ENCODE measurements at places on chromosomes 2 and 18.

DNA sequence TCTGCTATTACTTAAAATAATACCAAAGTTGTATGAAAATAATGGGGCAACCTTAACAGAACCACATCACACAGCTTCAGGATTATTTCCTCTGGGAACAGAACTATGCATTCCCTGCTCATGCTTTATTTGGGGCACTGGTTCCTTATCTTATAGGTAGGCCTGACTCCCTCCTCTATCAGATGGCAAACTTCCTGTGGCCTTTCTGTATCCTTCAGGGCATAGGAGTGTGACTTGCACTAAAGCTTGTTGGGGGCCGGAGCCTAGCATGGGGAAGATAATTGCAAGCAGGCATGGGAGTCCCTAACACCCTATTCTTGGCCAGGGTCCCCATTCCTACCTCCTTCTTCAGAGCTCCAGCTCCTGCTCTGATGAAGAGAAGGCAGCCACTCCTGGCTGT, 167.2 kb upstream of the SERTAD2 start:
- no peak for DNase-seq

DNA sequence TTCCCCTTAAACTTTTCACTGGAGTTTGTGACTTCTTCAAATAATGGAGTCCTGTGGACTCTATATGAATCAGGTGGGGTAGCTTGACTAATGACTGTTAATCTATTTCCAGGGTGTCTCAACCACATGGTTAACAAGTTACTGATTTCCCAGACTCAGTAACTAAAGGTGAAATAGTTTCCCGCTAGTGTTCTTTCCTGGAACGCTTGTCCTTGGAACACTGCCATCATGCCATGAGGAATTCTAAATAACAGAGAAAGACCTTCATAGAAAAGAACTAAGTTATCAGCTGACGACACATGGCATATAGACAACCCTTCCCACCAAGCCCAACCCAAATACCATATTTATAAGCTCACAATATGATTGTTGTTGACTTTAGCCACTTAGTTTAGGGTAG, 1027.9 kb upstream of the FAM98A start:
- DNase-seq = no peak

GRCh38 chr2:218577482-218578220, 9.0 kb downstream of the CNOT9 start:
- DNase-seq = no peak

DNA sequence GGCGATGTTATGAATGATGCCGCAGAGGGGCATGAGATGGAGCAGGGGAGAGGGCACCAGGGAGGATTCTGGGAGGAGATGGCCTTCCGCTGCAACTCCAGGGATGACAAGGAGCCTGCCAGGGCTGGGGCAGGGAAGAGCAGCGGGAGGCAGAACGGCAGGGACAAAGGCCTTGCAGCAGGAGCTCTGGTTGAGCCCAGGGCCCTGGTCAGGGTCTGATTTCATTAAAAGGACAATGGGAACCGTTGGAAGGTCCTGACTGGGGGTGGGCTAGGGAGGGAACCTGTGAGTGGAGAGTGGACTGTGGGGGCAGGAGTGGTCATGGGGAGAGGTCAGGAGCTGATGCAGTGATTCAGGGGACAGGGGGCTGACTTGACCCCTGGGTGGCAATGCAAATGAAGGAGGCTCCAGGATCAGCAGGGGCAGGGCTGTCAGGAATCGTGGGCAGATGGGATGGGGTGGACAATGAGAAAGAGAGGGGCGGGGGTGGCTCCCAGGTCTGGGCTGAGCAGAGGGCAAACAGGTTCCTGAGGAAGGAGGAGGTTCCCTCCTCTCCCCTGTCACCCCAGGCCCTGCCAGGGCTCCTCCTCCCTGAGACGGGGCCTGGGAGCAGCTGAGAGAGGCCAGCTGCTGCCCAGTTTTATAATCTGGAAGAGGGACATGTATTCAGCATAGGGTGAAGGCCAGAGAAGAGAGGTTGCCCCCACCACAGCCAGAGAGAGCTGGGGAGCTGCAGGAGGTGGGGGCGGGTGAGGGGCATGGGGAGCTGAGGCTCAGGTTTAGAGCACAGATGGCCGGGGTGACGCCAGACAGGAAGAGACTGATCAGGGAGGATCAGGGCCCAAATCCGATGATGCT, 7.3 kb upstream of the DUSP2 start:
- DNase-seq = no peak

DNA sequence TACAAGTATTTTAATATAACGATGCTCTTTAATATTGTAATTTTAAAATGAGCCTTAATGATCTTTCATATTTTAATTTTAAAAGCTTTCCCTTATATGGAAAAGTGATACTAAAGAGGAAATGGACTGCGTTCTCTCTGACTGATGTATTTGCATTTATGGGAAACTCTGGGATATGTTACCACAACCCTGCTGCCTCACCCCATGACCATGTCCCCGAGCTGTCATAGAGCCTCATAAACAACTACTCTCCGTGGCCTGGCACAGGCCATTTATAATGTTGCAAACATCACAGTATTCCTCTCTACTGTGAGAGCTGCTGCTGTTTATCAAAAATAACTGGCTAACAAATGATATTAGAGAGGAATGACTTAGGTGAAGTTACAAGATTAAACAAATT, 75.8 kb upstream of the SEC11C start:
- no peak for DNase-seq

All from fibroblast of skin of abdomen (primary cell).